ENCODE measurements at places on chromosomes 5 and 9. TPM values are rescaled to one million over a fixed set of nuclear protein-coding genes. Genes with fewer than 3 reads are reported as not detected.

- DNase-seq = no peak
Measured at GRCh38 chr9:137742698-137743097, 123.9 kb downstream of the EHMT1 start.

DNA sequence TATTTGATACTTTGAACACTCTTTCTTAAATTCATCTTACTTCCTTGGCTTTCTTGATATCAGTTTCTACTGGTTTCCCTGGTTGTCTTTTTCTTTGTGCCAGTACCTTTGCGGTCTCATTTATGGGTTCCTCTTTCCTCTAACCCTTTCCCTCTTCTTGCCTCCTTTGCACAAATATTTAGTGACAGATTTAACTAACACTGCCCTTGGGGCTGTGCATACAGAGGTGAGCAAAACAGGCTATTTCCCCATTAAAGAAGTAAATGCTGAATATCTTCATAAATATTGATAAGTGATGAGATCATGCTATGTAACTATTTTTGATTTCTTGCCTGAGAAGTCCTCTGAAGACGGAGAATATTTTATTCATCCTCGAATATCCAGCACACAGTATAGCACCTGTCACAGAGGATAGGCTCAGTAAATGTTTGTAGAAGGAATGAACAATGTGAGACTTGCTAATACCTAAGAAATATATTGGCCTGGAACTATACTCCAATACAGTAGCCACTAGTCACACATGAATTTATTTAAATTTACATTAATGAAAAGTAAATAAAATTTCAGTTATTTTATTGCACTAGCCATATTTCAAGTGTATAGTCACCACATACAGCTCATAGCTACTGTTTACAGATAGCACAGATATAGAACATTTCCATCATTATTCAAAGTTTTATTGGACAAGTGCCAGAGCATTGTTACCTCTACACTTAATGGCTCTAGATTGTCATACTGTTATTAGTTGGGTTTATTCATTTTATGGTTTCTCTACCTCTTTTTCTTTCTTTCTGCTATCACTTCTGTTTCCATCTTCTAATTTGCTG is 90.4 kb downstream of the RIC1 start:
- DNase-seq = peak; percentile 48

GRCh38 chr9:118455788-118456187 is 751.6 kb downstream of the TLR4 start:
- no peak for DNase-seq

- DNase-seq = no peak
Measured at GRCh38 chr5:79042188-79042587, 27.3 kb downstream of the DMGDH start.

DNA sequence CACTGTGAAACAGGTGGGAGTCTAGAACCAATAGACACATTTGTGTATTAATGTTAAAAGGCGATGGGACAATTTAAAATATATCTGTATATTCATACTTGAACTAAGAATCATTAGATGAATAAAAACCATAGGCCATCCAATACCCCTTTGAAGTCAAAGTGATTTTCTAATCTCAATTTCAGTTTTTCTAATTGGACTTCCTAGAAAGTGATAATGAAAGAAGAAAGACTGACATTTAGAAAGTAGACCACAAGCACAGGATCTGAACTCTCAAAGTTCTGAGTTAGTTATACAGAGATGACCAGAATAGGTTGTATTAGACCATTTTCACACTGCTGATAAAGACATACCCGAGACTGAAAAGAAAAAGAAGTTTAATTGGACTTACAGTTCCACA is 412.8 kb upstream of the PIK3R1 start:
- no peak for DNase-seq

- peak; percentile 92 for DNase-seq
Measured at GRCh38 chr5:56126487-56127179, 106.5 kb downstream of the ANKRD55 start.

- peak; percentile 71 for DNase-seq
Measured at GRCh38 chr5:149114403-149115312, 26.6 kb upstream of the ABLIM3 start.

DNA sequence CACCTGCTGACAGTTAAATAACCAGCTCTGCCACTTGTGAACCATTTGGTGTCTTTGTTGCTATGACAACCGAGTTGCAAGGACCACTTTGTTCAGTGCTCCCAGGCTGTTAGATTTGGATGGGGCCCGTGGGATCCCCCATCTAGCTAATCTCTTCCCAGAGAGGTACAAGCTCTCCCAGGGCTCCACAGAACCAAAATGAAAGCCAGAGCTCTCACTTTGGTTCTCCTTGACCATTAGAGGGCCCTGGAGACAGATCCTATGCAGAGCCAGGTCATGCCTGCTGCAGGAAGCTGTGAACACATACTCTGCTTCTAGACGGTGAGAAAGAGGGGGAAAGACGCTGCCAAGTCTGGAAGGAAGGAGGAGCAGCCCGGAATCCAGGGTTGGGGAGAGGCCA is 224.6 kb downstream of the GABBR2 start:
- DNase-seq = no peak

- DNase-seq = no peak
Measured at GRCh38 chr9:2818804-2819121, 25.1 kb downstream of the PUM3 start.

DNA sequence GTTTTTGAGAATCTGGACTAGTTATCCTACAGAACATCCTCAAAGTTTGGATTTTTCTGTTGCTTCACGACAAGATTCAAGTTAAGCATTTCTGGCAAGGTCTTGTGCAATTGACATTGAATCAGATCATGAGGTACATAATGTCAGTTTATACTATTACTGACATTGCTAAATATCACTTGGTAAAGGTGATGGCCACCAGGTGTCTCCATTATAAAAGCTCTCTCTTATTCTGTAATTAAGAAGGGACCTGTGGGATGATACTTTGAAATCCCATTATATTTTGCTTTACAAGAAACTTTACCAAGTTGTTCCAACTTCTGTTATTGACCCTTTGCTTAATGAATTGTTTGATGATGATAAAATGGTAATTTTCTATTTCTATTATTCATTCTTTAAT is 131.0 kb upstream of the ASTN2 start:
- DNase-seq = no peak

- DNase-seq = no peak
Measured at GRCh38 chr5:25090854-25091253, 446.1 kb upstream of the CDH10 start.

DNA sequence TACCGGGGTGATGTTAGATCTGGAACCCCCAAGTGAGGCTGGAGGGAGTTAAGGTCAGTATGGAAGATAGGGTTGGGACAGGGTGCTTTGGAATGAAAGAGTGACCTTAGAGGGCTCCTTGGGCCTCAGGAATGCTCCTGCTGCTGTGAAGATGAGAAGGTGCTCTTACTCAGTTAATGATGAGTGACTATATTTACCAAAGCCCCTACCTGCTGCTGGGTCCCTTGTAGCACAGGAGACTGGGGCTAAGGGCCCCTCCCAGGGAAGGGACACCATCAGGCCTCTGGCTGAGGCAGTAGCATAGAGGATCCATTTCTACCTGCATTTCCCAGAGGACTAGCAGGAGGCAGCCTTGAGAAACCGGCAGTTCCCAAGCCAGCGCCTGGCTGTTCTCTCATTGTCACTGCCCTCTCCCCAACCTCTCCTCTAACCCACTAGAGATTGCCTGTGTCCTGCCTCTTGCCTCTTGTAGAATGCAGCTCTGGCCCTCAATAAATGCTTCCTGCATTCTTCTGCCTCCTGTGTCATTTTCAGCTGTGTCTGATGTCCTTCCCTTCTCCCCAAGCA is 2.3 kb upstream of the MYOZ3 start:
- no peak for DNase-seq

DNA sequence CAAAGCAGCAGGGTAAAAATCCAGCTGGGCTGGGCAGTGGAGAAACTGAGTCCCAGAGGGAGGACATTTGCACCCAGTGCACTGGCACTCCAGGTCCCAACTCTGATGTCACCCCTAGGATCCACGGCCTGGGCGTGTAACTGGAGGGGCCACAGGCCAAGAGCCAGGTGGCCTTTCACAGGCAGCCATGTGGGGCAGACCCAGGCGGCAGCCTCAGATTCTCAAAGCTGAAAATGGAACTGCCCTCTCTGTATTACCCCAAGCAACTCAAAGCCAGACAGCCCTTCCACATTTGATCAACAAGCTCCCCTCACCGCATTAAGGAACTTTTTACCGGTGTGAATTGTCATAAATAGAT is 46.7 kb downstream of the RASGEF1C start:
- DNase-seq = no peak

GRCh38 chr5:35476036-35476435 is 141.6 kb upstream of the SPEF2 start:
- no peak for DNase-seq

DNA sequence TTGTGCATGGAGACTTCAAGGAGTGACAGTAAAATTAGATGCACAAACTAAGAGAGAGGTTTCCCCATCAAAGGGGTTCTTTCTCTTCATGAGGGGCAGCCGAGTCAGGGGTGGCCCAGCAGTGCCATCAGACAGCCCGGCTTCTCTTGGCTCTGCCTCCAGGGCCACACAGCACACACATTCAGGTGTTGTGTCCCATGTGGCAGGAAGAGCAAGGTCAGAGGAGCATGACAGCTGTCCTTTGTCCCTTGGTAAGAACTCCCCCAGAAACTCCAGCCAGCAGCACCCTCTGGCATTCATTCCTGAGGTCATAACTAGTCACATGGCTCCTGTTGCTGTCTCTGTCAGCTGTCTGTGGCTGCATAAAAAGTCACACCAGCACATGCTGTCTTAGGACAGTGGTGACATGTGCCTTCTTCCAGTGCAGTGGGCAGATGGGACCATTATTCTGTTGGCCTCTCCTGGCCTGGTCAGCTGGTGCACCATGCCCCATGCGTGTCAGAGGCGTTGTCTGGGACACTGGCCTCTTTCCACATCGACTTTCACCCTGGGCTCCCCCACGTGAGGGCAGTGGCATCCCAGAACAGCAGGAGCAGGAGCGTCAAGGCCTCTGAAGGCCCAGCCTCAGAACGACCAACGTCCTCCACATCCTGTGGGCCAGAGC is 78.4 kb upstream of the OTULINL start:
- DNase-seq = no peak

GRCh38 chr5:125399885-125400284 is 653.4 kb upstream of the ZNF608 start:
- DNase-seq = no peak

DNA sequence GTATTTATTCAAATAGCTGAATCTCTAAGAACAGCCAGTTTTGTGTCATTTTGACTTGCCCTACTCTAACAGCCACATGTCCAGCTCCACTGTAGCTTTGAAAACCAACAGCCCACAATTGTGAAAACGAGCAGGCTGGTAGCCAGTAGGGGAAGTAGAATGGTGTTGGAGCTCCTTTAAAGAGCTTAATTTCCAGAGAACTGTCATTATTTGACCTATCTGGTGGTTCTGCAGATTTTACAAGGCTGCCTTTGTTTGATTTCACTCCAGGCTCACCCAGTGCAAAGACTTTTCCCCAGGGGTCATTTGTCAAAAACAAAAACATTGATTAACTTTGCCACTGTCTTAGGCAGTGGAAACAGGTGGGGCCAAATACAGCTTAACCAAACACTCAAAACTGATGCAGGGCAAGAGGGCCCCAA is 3.2 kb upstream of the PJA2 start:
- no peak for DNase-seq

DNA sequence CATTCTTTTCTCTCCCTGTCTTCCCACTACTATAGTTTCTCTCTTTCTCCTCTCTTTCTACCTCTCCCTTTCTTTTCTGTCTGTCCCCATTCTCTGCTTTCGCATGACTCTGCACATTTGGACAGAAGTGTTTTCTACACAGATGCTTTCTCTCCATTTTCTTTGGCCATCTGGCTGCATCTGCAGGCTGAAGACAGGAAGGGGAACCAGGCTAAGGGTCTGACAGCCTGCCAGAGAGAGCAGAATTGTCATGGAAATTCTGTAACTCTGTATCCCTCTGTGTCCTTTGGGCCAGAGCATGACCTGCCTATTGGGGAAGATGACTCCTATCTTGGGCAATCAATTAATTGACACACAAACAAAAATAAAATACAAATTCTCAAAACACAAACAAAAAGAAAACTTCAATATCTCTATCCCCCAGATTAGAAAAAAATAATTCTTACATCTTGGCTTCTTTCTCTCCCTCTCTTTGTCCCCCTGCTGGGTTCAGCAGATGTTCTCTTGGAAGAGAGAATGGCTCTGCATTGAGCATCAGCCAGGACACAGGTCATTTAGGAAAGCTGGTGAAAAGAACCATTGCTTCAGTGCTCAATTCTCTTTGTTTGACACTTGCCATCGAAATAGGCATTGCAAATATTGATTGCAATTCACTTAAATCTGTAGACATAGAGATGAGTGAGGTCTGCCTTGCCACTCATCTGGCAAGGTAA is 415.9 kb upstream of the KLF4 start:
- DNase-seq = no peak

- DNase-seq = no peak
Measured at GRCh38 chr5:177471610-177472356, 1.7 kb downstream of the DBN1 start.

- DNase-seq = no peak
Measured at GRCh38 chr9:35827486-35827885, 1.0 kb downstream of the FAM221B start.

- DNase-seq = peak; percentile 7
Measured at GRCh38 chr5:131534974-131535373, 100.1 kb downstream of the RAPGEF6 start.

DNA sequence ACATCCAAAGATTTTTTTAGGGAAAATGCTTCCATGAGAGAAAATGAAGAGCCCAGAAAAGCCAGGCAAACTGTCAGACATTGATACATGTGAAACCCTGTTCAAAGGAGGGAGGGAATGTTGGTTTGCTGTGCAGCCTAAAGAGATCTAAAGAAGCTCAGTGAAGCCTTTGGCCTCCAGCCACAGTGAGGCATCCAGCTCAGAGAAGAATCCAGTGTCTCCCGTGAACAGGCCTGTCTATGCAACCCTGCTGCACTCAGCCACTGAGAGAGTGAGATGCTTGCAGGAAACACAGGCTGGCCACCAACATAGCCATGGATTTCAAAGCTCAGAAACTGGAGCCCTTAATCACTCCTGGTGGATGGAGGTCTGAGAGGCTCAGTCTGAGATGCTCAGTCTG is 171.4 kb upstream of the PLCXD3 start:
- no peak for DNase-seq

DNA sequence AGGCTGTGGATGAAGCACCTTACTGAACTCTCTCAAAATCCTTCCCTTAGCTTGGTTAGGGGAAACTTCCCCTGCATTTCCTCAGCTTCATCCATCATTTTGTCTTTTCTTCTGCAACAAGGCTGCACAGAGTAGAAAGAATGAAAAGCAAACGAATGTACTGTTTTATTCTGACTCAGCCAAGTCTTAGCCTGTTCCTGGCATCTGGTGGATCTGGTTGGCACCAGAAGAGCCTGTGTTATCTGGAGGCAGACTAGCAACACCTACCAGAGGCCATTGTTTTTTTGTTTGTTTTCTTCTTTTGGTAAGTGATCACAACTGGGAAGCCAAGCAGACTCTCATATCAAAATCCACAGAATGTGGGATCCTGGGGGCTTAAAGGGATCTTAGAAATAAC is 200.7 kb downstream of the FANCC start:
- no peak for DNase-seq

- no peak for DNase-seq
Measured at GRCh38 chr9:114706711-114707110, 24.7 kb upstream of the TEX48 start.

- no peak for DNase-seq
Measured at GRCh38 chr5:38613992-38614836, 57.8 kb upstream of the LIFR start.

- DNase-seq = no peak
Measured at GRCh38 chr5:113937301-113937700, 423.8 kb downstream of the YTHDC2 start.

Gene F2RL1
- total RNA-seq = 36.5 TPM

Gene STARD4
- total RNA-seq = 113 TPM

Gene TRIM36
- total RNA-seq = 0.74 TPM

Gene PCDHB3
- 0.35 TPM for total RNA-seq

Gene N4BP3
- 16.6 TPM for total RNA-seq

Gene IFNW1
- not detected for total RNA-seq

Gene THBS4
- not detected for total RNA-seq

Gene FOXD4L4
- total RNA-seq = 0.25 TPM

Gene TRMT10B
- total RNA-seq = 2.4 TPM
